Activated CD8-positive, alpha-beta memory T cell treated with anti-CD3 and anti-CD28 coated beads for 1 hour (primary cell): ENCODE measurements at places on chromosomes 5 and 9.

- no peak for DNase-seq
Measured at GRCh38 chr5:135081240-135081639, 47.2 kb upstream of the PITX1 start.

- no peak for DNase-seq
Measured at GRCh38 chr5:72394688-72395087, 74.5 kb downstream of the PTCD2 start.

- DNase-seq: no peak
Measured at GRCh38 chr5:133316346-133317343, 264.8 kb downstream of the HSPA4 start.

- no peak for DNase-seq
Measured at GRCh38 chr9:113632776-113633590, 169.5 kb downstream of the RGS3 start.

- no peak for DNase-seq
Measured at GRCh38 chr9:126403397-126403796, 76.8 kb downstream of the MVB12B start.

DNA sequence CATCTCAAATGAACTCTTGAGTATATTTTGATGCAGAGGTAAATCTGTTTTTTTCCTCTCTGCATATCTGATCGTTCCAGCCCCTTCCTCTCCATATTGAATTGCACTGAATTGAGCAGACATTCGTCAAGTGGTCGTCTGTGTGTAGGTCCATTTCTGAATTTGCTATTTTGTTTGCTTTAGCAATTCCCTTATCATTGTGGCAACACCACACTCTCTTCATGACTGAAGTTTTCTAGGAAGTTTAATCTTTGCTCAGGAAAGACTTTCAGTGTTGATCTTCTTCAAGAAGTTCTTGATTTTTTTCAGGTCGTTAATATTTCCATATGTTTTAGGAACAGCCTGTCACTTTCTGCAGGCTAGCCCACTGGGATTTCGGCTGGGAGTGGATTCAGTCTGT, 132.0 kb downstream of the WNK2 start:
- no peak for DNase-seq

- DNase-seq: no peak
Measured at GRCh38 chr5:80035839-80036238, 691 bp downstream of the THBS4 start.

DNA sequence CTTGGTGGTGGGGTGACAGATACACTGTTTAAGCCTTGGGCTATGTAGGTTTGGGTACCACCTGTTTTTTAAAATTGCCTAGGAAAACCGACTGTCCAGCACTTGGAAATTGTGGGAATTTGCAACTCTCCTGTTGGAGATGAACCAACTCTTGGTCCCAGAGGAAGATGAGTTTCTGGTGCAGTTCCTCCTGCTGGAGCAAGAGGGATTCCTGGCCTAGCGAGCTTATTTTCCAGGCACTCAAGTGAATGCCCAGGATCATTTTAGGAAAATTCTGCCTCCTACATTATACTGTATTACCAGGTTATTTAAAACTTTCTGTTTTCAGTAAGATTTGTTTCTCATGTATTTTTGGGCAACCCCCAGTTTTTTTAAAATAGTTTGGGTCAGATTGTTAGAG, 33.7 kb downstream of the AP3S1 start:
- DNase-seq: no peak
